Tibial artery (tissue), 4 donors: ENCODE measurements at places on chromosomes 6 and 20.
A peak's percentile ranks its signal among the peaks of the same experiment; 100 is the strongest.

DNA sequence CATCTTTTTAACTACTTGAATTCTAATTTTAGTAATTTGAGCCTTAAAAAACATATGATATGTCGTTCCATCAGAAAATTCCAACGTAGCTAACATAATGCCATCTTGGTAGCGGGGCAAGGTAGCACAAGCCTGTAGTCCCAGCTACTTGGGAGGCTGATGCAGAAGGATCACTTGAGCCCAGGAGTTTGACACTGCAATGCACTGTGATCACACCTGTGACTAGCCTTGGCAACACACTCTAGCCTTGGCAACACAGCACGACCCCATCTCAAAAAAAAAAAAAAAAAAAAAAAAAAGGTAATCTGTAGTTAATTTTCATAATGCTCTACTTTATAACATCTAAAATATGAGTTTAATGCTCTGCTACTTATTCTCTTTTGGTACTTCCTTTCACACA lies 6.7 kb downstream of the BCLAF1 start:
- no peaks in the 10 kb centered on the region for H3K27me3 ChIP-seq
- H3K4me3 ChIP-seq, result no peak overlapping the region
- H3K27ac ChIP-seq, result no peak overlapping the region
- no peaks in the 10 kb centered on the region for H3K36me3 ChIP-seq
- no peak for DNase-seq

GRCh38 chr6:17629824-17630510 lies 29.9 kb downstream of the FAM8A1 start:
- H3K4me1 ChIP-seq, result peaks cover 21% of the 10 kb centered on the region
- peaks cover 46% of the 10 kb centered on the region for H3K36me3 ChIP-seq
- no peak overlapping the region for H3K4me3 ChIP-seq
- no peaks in the 10 kb centered on the region for H3K27me3 ChIP-seq

DNA sequence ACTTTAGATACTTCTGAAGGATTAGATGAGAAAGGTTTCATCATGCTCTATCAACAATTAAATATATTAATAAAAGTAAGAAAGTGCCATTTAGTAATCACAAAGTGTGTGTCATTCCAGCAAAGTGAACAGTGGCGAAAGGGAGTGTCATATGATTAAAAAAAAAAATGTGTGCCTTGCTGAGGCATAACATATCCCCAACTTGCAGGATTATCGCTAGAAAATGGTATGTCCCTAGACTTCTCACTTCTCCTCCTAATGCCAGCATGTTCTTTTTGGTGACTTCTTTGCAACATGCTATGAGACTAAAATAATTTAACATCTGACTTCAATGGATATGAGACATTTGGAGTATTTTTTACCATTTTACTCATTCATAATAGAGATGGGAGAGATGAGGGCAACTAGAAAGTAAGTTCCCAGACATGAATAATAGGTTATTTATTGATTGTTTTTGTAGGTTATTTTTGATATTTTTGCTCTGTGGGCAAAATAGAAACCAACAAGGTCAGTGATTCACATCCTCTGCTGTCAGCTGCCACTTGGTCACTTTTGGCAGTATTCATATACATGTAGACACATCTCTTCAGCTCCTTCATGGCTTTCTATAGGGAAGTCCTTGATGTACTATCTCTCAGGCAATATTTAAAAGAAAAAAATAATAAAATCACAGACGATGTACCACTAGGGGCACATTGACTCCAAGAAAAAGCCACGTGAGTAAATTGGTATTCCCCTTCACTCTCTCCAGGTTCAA lies 370.1 kb downstream of the BMP2 start:
- no peak for DNase-seq
- H3K4me1 ChIP-seq, result no peaks in the 10 kb centered on the region

GRCh38 chr20:63319164-63320040 lies 26.4 kb downstream of the COL20A1 start:
- H3K4me1 ChIP-seq, result no peaks in the 10 kb centered on the region
- H3K36me3 ChIP-seq, result no peaks in the 10 kb centered on the region
- H3K27me3 ChIP-seq, result no peaks in the 10 kb centered on the region
- H3K27ac ChIP-seq, result no peak overlapping the region
- DNase-seq, result peak; percentile 14

DNA sequence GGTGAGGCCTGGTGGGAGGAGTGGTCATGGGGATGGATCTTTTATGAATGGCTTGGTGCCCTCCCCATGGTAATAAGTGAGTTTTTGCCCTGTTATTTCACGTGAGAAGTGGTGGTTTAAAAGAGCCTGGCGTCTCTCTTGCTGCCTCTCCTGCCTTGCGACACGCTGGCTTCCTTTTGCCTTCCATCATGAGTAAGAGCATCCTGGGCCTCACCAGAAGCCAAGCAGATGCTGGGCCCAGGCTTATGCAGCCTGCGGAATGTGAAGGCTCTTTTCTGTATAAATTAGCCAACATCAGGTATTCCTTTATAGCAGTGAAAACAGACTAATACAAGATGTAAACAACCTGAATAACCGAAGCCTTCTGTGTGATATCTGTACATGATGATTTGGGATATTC lies 27.6 kb downstream of the VTA1 start:
- no peak for DNase-seq
- peaks cover 76% of the 10 kb centered on the region for H3K36me3 ChIP-seq
- no peaks in the 10 kb centered on the region for H3K4me1 ChIP-seq
- H3K4me3 ChIP-seq, result no peak overlapping the region
- H3K27ac ChIP-seq, result no peak overlapping the region

GRCh38 chr6:107495971-107496370 lies 6.1 kb downstream of the SOBP start:
- H3K4me3 ChIP-seq, result no peak overlapping the region
- peaks cover 83% of the 10 kb centered on the region for H3K4me1 ChIP-seq
- no peaks in the 10 kb centered on the region for H3K27me3 ChIP-seq
- peak overlapping the region; percentile 83 for H3K27ac ChIP-seq
- H3K36me3 ChIP-seq, result no peaks in the 10 kb centered on the region

GRCh38 chr6:125138083-125138482 lies 15.5 kb upstream of the TPD52L1 start:
- H3K27ac ChIP-seq, result no peak overlapping the region
- H3K36me3 ChIP-seq, result no peaks in the 10 kb centered on the region
- no peak overlapping the region for H3K4me3 ChIP-seq
- no peak for DNase-seq

DNA sequence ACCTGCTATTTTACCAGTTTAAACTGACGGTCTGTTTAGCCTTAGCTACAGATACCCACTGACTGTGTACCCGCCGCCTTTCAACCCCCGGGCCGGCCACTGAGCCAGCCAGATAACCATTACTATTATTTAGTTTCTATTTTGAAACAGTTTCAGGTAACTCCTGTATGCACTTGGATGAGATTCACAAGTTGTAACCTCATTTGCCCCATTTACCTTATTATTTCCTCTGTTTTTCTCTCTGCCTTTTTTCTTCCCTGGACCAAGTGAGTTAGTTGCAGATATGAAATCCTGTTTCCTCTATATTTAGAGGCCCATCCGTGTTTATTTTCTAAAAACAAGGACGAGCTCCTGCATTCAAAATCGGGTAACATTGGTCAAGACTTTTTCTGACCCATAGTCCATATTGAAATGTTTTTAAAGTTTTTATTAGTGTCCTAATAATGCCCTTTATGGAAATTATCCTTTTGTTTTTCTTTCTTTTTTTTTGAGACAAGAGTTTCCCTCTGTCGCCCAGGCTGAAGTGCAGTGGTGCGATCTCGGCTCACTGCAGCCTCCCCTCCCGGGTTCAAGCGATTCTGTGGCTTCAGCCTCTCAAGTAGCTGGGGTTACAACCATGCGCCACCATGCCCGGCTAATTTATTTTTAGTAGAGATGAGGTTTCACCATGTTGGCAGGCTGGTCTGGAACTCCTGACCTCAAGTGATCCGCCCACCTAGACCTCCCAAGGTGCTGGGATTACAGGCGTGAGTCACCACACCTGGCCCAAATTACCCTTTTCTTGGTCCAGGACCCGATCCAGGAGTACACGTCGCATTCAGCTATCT lies 767 bp downstream of the AP5S1 start:
- no peak for DNase-seq
- H3K4me1 ChIP-seq, result peaks cover 13% of the 10 kb centered on the region
- H3K27ac ChIP-seq, result peak overlapping the region; percentile 95
- H3K4me3 ChIP-seq, result peak overlapping the region; percentile 60

GRCh38 chr6:168158980-168159349 lies 80.0 kb upstream of the FRMD1 start:
- H3K4me1 ChIP-seq, result peaks cover 11% of the 10 kb centered on the region
- no peaks in the 10 kb centered on the region for H3K27me3 ChIP-seq
- no peak for DNase-seq
- H3K27ac ChIP-seq, result no peak overlapping the region
- no peak overlapping the region for H3K4me3 ChIP-seq

GRCh38 chr20:45918779-45919537 lies 7.0 kb upstream of the PLTP start:
- H3K36me3 ChIP-seq, result no peaks in the 10 kb centered on the region
- DNase-seq, result no peak
- no peak overlapping the region for H3K4me3 ChIP-seq
- peaks cover 11% of the 10 kb centered on the region for H3K4me1 ChIP-seq
- H3K27ac ChIP-seq, result peak overlapping the region; percentile 32

GRCh38 chr6:7960848-7961247 lies 50.3 kb upstream of the TXNDC5 start:
- no peak overlapping the region for H3K4me3 ChIP-seq
- H3K27me3 ChIP-seq, result no peaks in the 10 kb centered on the region
- H3K36me3 ChIP-seq, result no peaks in the 10 kb centered on the region
- DNase-seq, result no peak
- H3K27ac ChIP-seq, result no peak overlapping the region

GRCh38 chr6:19362396-19362795 lies 474.8 kb upstream of the ID4 start:
- no peaks in the 10 kb centered on the region for H3K4me1 ChIP-seq
- no peaks in the 10 kb centered on the region for H3K36me3 ChIP-seq
- DNase-seq, result no peak

DNA sequence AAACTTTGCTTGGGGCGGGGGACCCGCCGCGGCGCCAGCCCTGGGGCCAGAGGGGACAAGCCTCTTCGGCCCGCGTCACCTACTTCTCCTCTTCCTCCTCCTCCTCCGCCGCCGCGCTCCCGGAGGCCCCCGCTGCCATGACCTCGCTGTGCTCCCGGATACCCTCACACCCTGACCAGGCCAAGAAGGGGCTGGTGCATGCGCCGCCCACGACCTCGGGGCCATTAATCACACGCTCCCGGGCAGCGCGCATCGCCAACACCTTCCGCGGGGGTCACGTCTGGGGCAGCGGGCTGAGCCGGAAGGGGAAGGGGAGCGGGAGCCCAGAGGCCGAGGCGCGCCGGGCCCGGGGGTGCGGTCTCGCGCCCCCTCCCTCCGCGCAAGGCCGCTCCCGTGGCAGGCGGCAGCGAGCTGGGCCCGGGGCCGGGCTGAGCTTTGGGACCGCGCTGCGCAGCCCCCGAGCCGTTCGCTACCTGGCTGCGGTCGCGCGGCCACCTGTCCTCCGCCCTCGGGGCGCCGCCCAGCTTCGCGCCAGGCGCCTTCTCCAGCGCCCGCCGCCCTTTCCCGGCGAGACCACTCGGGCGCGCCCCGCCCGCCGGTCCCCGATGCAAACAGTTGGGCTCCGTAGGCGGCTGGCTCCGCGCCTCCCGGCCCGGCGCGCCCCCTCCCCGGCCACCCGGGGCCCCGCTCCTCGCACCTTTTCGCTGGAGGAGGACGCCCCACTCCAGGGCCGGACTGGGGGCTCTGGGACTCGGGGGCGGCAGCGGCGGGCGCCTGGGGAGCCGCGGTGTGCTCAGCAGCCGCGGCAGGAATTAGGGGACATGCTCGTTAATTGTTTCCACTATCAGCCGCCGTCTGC lies 575 bp upstream of the CNR1 start:
- H3K27me3 ChIP-seq, result no peaks in the 10 kb centered on the region
- H3K36me3 ChIP-seq, result no peaks in the 10 kb centered on the region
- peak overlapping the region; percentile 71 for H3K4me3 ChIP-seq

- no peaks in the 10 kb centered on the region for H3K27me3 ChIP-seq
- H3K4me3 ChIP-seq, result no peak overlapping the region
- peaks cover 42% of the 10 kb centered on the region for H3K36me3 ChIP-seq
- H3K27ac ChIP-seq, result no peak overlapping the region
These were observed 8.9 kb upstream of the RAB44 start for GRCh38 chr6:36688739-36689075.

DNA sequence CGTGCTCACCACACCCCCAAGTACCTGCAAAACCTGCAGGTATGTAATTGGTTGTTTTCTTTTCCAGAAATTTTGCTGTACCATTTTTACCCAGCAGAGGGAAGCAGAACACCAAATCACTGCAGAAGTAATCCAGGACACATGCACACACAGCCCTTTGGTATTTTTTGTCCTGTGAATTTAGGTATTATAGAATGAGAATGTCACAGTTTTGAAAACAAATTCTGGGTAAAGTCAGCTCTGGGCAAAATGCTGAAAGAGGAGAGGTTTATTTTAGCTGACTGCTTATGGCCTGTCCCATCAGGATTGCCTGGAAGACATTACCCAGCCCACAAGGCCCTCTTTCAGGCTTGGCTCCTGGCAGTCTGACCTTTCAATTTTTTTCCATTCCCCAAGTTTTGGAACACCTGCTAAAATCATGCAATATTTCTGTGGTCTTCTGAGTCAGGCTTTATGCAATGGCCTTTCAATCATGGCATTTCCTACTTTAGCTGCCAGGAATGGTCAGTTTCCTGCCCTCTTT lies 3.5 kb upstream of the EFHC1 start:
- H3K27me3 ChIP-seq, result no peaks in the 10 kb centered on the region
- no peak overlapping the region for H3K27ac ChIP-seq
- H3K36me3 ChIP-seq, result no peaks in the 10 kb centered on the region
- H3K4me3 ChIP-seq, result no peak overlapping the region

- no peak for DNase-seq
- H3K27me3 ChIP-seq, result no peaks in the 10 kb centered on the region
- peak overlapping the region; percentile 59 for H3K27ac ChIP-seq
- no peaks in the 10 kb centered on the region for H3K36me3 ChIP-seq
- no peak overlapping the region for H3K4me3 ChIP-seq
- H3K4me1 ChIP-seq, result peaks cover 8% of the 10 kb centered on the region
These were observed 16.2 kb downstream of the METTL24 start for GRCh38 chr6:110341663-110342596.

DNA sequence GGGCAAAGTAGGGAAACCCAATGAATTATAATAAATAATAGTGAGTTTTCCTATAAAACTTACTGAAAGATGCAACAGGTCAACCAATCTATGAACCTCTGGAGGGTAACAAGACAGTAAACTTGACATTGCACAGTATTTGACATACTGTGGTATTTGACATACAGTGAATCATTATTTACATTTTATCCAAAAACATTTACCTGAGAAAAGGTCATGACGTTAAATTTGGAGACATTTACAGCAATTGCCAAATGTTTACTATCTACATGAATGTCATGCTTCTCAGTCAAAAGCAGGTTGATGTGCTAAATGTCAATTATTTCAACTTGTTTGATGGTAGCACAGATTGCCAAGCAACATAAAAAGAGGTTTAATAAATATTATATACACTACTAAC lies 35.8 kb upstream of the NOX3 start:
- no peaks in the 10 kb centered on the region for H3K36me3 ChIP-seq
- H3K27me3 ChIP-seq, result no peaks in the 10 kb centered on the region
- no peak for DNase-seq
- no peak overlapping the region for H3K27ac ChIP-seq
- no peak overlapping the region for H3K4me3 ChIP-seq

DNA sequence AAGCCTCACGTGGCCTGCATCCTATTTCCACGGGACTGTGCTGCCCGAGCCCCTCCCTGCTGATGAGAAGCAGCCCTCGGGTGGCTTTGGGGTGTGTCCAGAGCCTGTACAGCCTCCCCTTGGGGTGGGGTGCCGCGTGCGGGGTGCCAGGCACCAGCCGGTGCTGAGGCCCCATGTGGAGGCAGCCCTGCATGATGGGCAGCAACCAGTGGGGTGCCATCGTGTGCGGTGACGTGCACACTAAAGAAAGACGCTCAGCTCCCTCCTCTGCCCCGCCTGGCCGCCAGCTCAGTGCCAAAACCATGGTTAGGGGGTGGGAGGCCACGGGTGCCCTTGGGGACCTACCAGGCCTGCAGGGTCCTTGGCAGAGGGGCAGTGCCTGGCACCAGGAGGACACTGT lies 26.2 kb downstream of the NTSR1 start:
- no peaks in the 10 kb centered on the region for H3K27me3 ChIP-seq
- no peak for DNase-seq
- no peak overlapping the region for H3K27ac ChIP-seq
